ENCODE measurements at places on chromosomes 4 and X.

DNA sequence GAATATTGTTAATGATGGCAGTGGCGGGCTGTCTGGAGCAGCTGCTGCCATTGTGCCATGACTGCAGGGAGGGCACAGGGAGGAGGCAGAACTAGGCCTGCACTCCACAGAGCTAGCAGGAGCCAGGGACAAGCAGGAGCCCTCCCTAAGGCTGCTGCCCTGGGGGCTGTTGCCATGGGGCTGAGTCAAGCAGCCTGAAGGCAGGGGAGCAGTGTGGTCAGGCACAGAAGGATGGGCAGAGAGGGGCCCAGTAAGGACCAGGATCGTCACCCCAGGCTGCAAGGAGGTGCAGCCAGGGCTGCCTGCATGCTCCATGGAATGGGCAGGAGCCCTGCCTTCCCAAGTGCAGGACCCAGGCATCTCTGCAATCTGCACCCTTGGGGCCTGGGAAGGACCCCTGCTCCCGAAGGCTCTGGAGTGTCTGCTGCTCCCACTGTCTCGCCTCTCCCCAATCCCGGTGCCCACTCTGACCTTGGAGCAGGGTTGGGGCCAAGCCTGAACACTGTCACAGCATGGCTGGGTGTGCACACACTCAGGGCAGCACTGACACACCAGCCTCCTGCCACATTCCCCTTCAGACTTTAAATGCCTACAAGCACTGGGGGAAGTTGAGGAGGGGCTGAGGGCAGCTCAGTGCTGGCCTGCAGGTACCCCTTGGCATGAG is 98.3 kb upstream of the GALNTL6 start:
- DNase-seq: no peak

DNA sequence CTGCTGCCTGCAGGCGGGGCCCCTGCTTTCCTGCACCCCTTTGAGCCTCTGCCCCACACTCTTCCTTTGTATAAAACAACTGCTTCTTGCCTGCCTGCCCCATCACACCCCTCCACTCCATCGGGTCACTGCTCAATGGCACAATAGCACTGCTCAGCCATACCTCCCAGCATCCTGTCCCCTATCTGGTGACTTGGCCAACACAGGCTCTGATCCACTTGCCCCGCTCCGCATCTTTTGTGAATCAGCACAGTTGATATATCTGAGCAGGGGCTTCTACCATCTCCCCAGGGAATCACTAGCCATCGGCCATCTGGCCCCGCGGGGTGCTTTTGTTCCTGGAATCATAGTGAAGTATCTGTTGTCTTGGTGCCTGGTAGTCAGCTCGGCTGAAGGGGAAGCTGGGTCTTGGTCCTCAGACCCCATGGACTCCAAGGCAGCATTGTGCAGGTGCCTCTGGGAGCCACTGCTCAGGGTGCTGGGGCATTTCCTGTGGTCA is 45.3 kb downstream of the MAP7D3 start:
- DNase-seq: no peak

DNA sequence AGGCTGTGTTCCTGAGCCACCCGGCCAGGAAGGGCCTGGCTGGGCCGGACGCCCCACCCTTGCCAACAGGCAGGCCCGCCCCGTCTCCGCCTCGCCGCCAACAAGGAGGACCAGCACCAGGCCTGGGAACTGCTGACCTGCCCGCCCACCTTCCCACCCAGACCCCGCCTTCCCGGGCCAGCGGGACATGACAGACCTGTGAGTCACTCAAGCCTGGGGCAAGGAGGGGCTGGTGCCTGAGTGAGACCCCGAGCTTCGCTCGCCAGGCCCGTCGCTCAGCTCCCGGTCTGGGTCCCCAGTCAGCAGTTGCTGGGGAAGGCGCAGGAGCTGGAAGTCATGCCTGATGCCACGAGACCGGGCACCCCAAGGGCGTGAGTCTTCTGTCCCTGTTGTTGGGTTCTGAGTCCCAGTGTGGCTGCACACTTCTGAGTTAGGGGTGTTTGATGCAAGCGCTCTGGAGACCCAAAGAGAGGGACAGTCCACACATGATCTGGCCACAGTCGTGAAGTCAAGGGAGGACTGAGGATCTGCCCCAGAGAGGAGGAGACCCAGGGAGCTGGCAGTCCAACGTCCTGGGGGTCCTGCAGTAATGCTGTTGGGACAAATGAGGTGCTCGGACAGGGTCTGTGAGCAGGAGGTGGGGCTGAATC is at the start of gene DNASE1L1:
Gene DNASE1L1 (minus strand): TSS at position 33 of the 650 bp plus-strand sequence. CDS start 3,686 bp downstream, outside the sequence.
- DNase-seq: peak; percentile 82

DNA sequence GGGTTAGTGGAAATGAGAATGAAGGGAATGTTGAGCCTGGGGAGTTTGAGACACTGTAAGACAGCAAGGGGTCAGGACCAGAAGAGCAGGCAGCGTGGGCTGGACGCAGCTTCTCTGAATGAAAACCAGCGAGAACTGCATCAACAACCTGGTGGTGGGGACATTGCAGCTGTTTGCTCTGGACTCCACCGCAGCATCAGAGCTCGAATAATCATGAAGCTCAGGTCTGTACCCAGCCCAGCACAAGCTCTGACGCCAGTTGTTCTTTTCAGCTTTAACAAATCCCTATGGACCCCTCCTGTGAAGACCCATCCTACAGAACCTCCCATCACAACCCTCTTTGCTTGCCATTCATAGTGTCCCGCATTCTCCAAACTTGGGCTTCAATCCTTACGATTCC is 106.8 kb upstream of the PNPLA4 start:
- no peak for DNase-seq

- no peak for DNase-seq
These were observed 353.1 kb upstream of the NR3C2 start for GRCh38 chr4:148795156-148795864.

DNA sequence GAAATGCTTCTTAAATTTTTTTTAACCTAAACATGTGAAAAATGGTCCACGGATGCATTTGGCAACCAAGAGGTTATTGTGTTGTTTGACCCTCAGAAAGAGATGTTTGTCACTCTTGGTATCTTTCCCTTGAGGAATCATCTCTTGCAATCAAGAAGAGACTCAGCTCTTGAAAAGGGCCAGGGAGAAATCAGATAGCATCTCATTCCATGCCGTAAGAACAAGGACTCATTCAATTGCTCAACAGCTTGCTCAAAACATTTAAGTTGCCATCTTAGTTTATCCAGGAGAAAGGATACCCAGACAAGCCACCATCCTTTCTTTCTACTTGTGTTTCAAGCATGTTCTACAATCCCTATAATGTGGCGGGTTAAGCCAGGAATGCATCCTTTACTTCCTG is 209.5 kb upstream of the LNX1 start:
- DNase-seq: no peak

DNA sequence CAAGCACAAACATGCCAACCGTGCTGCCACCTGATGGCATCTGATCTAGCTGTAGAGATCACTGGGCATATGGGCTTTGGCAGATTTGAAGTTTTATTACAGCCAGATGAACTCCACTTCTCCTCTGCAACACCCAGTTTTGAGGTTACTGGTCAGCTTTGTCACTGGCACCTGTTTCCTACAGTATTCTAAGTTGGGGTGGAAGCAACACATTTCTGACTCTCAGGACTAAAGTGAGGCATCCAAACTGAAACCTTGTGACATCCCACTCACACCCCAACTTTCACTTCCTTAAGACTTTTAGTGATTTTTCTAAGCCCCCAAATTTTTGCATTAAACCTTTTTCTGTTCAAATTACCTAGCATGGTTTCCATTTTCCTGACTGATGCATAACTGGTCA is 115.1 kb upstream of the PCDH18 start:
- no peak for DNase-seq

DNA sequence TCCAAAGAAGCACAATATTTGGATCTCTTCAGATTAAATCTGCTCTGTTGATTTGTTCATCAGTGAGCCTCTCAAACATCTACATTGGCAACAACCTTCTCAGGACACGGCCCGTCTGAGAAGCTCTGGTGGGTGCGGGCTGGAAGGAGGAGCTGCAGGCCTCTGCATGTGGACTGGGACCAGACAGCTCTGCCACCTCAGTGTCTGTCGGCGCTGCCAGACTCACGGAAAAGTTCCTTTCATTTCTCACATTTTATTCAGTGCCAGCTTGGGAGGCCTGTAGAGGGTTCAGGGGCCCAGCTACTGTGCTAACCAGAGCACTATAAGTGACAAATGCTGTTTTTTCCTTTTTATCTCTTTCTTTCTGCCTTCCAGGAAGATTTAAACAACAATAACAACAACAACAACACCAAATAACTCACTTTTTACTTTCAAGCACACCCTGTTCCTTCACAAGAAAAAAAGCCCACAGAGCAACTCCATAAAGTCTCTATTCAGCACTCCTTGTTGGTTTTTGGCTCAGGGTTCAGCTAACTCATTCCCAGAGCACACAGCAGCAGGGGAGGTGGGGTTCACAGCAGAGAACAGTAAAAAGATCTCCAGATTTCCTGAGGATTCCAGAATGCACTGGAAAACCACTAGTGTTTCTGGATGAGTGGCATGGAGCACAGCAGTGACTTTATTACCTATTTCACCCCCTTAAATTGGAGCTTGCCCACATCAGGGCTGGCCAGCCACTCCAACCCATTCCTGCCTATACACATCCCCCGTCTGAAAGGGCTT is 23.2 kb upstream of the HOPX start:
- DNase-seq: peak; percentile 55

DNA sequence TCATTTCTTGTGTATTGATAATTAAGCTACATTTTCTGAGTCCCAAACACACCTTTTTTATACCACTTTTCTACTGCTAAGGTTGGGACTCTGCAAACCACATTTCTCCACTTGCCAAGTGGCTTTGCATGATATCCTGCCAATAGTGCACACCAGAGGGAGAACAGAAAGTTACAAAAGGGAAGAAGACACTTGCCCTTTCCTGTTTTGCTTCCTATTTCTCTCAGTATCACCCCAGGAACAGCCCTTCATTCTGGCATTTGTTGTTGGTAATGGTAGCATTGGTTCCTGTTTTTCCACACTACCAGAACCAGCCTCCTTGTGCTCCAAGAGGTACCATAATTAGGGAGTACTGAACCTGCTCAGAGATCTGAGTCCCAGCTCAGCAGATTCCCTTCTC is 87.1 kb downstream of the HDX start:
- no peak for DNase-seq

DNA sequence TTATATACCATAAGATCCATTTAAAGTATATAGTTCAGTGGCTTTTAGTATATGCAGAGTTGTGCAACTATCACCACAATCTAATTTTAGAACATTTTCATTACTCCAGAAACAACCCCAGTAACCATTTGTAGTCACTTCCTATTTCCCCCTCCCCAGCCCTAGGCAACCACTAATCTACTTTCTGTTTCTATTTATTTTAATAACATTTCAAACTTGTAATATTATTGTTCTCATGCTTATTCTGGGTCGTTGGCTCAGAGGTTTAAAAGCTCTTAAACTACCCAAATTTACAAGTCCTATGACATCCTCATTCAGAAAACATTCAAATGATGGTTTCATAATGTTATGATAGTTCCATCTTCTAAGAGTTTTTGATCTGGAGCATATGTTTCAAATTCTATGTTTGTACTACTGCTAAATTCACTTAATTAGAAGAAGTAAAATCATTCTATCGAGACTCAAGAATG is 18.4 kb downstream of the XIAP start:
- DNase-seq: no peak

- peak; percentile 62 for DNase-seq
These were observed 1124.1 kb downstream of the ADGRL3 start for GRCh38 chr4:62324215-62324614.

DNA sequence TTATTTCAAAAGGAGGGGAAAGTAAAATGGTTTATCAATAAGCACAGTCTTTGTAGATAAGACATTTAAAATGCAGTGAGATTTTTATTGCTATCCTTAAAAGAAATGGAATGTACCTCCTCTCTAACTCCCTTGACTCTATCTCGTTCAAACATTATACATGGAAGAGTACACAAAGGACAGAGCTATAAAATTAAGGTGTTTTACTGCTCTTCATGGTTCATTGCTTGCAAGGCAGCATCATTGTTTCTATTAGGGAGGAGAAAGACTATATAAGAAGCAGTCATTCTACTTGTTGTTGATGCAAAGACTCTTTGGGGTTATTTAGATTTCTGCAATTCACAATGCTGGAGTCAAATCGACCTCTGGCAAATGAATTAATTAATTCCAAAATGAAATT is 380.2 kb upstream of the NDST3 start:
- no peak for DNase-seq

DNA sequence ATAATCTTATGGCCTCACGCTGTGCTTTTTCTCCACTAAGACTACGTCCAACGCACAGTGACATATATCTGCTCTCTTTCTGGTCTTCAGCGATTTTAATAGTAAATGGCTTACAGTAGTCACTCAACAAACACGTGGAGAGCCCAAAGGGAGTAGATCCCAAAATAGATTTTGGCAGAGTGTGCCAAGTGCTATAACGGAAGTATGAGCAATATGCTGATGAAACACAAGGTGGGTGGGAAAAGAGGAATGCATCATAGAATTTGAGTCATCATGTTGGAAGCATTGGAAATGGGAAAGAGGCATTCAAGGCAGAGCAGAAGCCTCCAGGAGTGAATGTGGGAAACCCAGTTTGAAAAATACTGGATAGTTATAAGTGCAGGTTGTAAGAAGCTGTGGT is 129.1 kb upstream of the LDB2 start:
- no peak for DNase-seq

- DNase-seq: no peak
These were observed 147.4 kb downstream of the SMIM20 start for GRCh38 chr4:26061248-26061986.

GRCh38 chr4:4506961-4507360 is 34.9 kb downstream of the STX18 start:
- no peak for DNase-seq

DNA sequence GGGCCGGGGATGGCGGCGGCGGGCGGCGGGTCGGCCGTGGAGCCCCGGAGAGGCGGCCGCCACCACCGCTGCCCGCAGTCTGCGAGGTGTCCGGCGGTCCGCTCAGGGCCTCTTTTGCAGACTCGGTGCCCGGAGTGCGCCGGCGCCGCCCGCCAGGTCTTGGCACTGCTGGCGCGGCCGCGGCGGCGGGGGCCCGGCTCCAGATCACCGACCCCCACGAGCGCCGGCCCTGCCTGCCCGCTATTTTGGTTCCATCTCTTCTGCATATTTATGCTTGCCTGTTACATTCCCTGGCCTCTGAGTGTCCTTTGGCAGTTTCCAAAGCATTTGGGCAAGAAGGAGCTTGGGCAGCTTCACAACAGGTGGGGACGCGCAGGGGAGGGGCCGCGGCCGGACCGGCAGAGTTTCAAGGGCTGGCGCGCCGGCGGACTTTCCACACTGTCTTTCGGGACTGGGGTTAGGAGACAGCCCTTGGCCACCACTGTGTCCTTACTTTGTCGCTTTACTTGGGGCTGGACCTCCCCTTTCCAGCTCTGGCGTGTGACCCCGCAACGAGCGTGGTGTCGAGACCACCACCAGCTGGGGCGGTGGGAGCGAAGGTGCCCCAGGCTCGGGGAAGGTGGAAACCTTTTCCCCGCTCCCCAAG is 668 bp upstream of the TAPT1 start:
- DNase-seq: peak; percentile 73

GRCh38 chrX:72011734-72012133 is 101.1 kb downstream of the NHSL2 start:
- no peak for DNase-seq

- no peak for DNase-seq
These were observed 11.0 kb upstream of the FGG start for GRCh38 chr4:154623436-154623835.

GRCh38 chrX:109484886-109485285 is 3.0 kb upstream of the GUCY2F start:
- DNase-seq: no peak
